Stimulated activated CD4-positive, alpha-beta T cell treated with anti-CD3 and anti-CD28 coated beads, Interleukin-15, amount 100 ng/mL, for 1 hour (primary cell): ENCODE measurements at places on chromosomes 1 and 21.
A peak's percentile ranks its signal among the peaks of the same experiment; 100 is the strongest.

DNA sequence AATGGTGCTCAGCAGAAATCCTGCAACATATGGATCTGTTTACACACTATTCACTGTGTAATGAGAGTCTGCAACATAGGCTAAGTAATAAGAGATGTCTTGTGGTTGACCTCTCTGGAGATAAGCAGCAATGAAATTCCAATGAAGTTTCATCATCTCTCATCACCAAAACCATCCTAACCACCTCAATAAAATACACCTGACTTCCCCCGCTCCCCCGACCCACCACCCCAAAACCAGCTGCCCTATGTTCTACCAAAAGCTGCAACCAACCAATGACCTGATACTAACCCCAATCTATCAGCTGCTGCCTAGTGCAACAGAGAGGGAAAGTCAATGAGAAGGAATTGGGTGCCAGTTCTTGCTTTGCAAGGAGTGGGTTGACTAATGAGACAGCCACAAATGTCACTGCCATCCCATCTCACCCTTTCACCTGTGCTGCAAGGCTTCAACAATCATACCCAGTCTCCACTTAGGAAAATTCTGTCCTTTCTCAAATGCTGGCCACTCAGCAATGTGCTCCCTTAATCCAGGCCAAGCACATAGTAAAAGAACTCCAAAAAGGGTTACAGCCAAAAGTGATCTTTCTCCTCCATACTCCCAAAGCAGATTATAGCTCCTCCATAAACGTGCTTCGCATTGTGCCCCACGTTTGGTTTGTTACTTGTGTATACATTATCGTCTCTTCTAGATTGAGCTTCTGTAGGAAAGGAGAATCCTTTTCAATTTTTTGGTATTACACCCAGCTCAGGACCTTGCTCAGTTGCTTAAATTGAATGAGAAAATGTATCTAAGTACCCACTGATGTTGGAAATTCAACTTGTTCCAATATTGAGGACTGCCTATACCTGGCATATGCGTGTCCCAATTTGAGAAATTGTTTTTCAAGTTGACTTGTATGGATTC lies 29.0 kb downstream of the MRPL39 start:
- DNase-seq = no peak

- DNase-seq = no peak
Observed at GRCh38 chr1:19087737-19088594, 122.1 kb downstream of the UBR4 start.

DNA sequence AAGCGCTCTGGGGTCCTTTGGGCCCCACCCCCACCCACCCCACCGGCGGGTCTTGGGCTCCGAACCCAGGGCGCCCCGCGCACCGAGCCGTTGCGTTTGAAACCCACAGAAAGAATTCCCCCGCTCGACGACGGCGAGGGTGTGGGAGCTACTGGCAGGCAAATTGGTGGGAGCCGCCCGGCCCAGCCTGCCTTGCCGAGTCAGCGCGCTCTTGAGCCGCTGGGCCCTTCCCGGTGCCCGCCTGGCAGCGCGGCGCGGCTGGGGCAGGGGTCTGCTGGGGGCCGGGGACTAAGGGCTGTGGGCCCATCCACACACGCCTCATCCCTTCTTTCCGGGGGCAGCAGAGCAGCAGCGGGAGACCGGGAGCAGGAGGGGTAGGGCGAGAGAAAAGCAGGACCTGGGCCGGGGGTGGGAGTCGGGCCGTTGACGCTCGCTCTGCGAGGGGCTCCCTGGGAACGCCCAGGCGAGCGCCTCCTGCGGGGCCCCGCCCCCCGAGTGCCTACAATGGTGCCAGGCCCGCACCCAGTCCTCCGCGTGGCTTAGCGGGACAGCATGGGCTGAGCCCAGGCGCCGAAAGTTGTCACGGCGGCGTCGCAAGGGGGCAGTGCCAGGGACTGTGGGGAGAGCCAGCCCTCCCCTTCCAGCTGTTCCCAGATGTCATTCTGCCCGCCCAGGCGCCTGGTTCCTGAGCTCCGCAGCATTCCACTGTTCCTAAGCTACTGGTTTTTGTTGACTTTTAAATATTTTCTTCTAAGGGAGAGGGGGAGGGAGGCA lies at the start of gene C1orf94:
Gene C1orf94 (plus strand): TSS at position 78 of the 774 bp plus-strand sequence. CDS start 883 bp downstream, outside the sequence.
- DNase-seq = no peak

DNA sequence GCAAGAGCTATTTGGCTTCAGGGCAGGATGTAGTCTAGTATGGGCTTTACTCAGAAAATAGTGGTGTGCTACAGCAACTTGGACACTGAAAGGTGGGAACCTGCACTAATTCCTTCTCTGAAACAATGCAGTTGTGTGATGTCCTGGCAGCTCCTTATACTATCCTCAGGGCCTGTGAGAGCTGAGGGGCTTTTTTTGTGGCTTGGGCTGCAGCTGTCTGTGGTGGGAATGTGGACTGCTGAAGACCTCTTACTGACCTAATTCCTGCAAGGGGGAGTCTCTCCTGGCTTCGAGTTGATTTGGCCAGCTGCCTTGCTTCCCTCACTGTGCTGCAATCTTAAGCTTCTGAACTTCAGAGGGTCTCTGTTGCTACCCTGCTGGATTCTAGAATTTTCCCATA lies 22.3 kb upstream of the CHODL start:
- DNase-seq = no peak

DNA sequence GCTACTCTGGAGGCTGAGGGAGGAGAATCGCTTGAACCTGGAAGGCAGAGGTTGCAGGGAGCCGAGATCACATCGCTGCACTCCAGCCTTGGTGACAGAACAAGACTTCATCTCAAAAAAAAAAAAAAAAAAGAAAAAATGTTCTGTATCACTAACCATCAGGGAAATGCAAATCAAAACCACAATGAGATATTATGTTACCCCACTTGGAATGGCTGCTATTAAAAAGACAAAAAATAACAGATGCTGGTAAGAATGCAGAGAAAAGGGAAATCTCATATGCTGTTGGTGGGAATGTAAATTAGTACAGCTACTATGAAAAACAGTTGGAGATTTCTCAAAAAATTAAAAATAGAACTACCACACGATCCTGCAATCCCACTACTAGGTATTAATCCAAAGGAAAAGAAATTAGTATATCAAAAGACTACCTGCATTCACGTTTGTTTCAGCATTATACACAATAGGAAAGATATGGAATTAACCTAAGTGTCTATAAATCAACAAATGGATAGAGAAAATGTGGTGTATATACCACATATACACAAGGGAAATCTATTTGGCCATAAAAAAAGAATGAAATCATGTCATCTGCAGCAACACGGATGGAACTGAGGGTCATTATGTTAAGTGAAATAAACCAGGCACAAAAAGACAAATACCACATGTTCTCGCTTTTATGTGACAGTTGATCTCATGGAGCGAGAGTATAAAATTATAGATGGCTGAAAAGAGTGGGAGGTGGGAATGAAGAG lies 62.6 kb downstream of the ABL2 start:
- no peak for DNase-seq

- DNase-seq = peak; percentile 21
Observed at GRCh38 chr1:58781541-58782177, 2.2 kb downstream of the JUN start.
